ENCODE measurements at places on chromosomes 3 and 15. TPM values are rescaled to one million over a fixed set of nuclear protein-coding genes. Genes with fewer than 3 reads are reported as not detected.

MRPL3 gene
- total RNA-seq: 109 TPM

C3orf22 gene
- total RNA-seq: not detected

GUCA1C gene
- not detected for total RNA-seq

- no peak for DNase-seq
- H3K27me3 ChIP-seq: no peaks in the 10 kb centered on the region
- peaks cover 5% of the 10 kb centered on the region for H3K4me1 ChIP-seq
- no peak overlapping the region for H3K4me3 ChIP-seq
- no peaks in the 10 kb centered on the region for H3K36me3 ChIP-seq
Measured at GRCh38 chr15:31513178-31513577, 186.5 kb downstream of the KLF13 start.

EOMES gene
- total RNA-seq: not detected

DNA sequence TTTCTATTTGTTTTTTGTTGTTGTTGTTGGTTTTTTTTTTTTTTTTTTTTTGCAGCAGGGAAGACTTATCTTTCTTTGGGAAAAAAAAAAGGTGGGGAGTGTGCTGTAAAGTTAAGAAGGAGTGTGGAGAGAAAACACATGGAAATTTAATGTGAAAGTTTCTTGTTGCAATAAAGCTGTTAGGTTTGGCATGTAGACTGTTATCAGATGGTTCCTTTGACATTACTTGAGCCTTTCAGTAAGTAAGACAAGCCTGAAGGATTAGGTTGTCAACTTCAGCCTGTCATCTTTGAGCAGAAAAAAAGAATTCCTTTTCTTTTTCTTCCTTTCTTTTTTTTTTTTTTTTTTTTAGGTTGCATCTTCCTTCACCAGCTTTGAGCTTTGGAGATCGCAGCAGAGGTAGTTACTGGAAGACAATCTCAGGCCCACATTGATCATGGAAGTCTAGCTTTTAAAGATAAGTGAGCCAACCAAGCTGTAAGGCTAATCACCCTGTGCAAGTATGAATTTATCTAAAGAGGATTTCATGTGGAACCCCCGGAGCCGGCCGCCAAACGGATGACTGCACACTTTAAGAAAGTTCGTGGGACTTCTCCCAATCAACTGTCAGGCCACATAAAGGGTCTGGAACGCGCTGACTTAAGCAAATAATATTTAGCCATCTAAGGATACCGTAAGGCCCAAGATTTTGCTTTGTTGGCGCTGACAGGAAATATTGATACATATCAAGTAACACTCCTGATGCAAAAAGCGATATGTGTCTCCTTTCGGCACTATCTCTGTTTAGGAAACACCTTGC is 1040.1 kb upstream of the NR2F2 start:
- H3K36me3 ChIP-seq: no peaks in the 10 kb centered on the region
- peaks cover 2% of the 10 kb centered on the region for H3K4me1 ChIP-seq
- DNase-seq: no peak
- no peak overlapping the region for H3K4me3 ChIP-seq
- no peaks in the 10 kb centered on the region for H3K27me3 ChIP-seq
- H3K27ac ChIP-seq: no peak overlapping the region

All from gastrocnemius medialis (tissue), 4 donors.